ENCODE measurements at places on chromosomes 2 and 18.

- no peak for DNase-seq
These were observed 245.3 kb downstream of the STK39 start for GRCh38 chr2:168002021-168002553.

GRCh38 chr2:172571245-172571644 is 15.4 kb downstream of the PDK1 start:
- DNase-seq, result no peak

DNA sequence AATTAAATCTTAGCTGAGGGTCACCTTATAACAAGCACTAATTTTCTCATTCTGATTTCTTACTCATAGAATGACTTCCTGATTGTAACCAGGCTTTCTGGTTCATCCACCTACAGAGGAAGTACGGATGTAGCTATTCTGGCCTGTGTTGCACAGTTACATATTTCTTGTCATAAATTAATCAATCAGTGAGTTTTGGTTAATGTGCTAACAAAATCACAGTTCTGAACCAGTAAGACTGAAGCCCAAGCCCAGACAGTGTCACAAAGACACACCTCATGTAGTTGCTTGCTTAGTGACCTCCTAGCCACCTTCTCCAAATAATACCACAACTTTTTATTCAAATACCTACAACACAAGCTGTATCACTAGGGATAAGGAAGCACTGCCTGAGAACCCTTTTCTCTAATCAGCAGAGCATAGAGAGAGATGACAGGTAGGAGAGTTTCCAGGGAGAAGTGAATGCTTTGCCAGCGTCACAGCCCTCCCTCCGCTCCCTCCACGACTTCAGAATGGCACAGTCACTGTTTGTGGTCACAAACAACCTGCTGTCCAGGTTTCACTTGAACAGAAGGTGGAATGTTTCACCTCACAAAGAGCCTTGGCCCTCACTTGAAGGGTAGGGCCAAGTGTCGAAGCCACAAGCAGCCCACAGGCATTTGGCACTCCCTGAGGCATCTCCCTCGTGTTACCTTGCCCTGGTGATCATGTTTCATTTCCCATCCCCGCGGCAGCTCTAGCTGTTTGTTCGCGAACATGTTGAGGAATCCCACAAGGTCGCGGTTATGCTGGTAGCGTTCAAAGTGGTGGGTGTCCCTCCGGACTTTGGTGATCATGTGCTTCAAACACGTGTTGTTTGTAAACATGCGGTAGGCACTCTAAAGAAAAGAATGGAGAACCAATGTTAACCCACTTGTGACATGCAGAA is 120.8 kb upstream of the STK17B start:
- no peak for DNase-seq

GRCh38 chr18:36066686-36067054 is 689 bp downstream of the RPRD1A start:
- DNase-seq, result no peak

DNA sequence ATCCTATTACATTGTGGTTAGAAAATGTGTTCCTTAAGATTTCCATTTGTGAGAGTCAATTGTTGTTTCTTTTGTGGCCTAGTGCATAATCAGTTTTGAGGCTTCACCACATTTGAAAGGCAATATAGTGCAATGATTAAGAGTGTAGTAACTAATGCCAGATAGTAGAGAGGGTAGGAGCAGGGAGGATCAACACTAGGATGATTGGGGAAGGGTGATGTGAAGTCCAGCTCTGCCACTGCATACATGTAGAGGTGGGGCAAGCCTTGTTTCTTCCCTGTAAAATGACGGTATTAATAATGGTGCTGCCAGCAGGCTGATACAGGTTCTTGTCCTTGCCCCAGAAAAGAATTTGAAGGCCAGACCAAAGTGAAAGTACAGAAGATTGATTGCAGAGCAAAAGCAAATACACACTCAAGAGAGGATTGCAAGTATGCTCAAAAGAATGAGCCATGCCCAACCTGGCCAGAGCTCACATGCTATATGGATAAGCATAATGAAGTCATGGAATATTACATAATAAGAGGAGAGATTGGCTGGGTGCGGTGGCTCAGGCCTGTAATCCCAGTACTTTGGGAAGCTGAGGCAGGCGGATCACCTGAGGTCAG is 8.0 kb downstream of the SP100 start:
- no peak for DNase-seq

GRCh38 chr2:211159972-211160371 is 603.6 kb downstream of the CPS1 start:
- DNase-seq, result no peak

- DNase-seq, result no peak
These were observed 17.5 kb downstream of the YPEL5 start for GRCh38 chr2:30164131-30164925.

GRCh38 chr2:144430722-144431391 is 89.1 kb downstream of the ZEB2 start:
- no peak for DNase-seq

GRCh38 chr18:37440206-37440605 is 125.4 kb downstream of the CELF4 start:
- no peak for DNase-seq

GRCh38 chr2:232898592-232899543 is 28.8 kb downstream of the SNORC start:
- DNase-seq, result no peak

GRCh38 chr2:138090330-138090729 is 126.1 kb downstream of the HNMT start:
- no peak for DNase-seq

- no peak for DNase-seq
These were observed 97.7 kb upstream of the CTDP1 start for GRCh38 chr18:79581911-79582310.

DNA sequence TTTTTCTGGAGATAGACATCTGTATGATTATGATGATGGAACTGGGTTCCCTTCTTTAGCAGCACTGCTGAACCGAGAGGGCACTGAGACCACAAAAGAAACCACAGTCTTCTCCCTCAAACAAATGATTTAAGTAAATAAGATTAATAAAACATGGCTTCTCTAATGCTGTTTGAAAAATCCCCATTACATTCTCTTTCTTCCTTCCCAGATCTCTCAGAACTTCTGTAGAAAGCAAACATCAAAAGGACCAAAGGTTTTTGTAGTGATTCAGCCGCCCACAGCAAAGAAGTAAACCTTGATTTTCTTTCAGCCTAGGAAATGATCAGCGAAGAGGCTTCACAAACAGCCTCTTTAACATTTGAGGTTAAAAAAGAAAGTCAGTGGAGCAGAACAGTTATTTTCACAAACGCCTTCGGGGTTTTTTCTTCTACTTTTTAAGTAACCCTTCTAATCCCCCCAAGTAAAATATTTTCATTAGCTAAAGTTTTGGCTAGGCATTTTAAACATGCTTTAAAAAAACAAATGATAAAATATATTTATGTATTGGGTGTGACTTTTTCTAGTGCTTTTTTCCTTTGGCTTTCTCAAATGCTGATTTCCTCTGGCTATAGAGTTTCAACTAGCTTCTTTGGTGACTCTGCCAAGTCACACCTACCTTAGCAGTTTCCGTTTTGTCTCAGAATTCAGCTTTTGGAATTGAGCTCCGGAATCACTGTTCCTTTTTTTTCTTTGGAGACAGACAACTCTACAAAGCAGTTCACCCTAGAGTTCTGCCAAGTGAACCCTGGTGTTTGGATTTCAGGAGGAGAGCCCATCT is 89.6 kb downstream of the UPP2 start:
- no peak for DNase-seq

GRCh38 chr2:222480497-222480896 is 56.2 kb downstream of the SGPP2 start:
- no peak for DNase-seq

DNA sequence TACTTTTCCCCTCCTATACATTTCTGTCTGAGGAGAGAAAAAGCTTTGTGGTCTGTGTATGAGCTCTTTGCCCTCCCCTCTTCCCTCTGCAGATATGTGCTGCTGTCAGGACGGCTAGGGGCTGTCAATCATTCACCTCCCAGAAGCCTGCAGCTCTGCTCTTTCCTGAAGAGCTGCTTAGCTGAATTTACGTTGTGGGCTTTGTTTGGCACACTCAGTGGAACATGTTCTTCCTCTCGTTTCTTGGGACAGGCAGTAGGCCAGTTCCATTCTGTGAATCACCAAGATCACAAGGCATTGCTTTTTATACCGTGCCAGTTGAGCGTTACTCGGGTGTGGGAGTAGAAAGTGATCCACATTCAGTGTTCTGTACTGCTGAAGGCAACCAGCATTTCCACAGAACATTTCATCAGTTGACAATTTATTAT is 136.7 kb downstream of the LAMA3 start:
- DNase-seq, result no peak

DNA sequence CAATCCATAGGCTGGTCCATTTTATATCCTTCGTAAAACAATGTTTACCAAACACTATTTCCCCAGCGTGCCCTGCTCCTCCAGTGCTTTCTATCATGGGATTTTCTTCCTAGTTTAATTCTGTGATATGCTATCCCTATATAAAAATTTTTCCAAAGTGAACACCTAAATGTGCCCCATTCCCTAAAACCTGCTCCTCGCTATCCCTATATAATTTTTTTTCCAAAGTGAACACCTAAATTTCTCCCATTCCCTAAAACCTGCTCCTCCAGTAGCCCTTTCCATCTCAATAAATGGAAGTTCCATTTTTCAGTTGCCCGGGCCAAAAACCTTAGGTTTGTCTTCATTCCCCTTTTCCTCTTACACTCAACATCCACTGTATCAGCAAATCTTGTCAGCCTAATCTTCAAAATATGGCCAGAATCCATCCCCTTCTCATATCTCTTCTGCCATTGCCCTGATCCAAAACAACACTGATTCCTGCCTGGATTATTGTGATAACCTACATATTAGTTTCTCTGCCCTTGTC is 26.1 kb downstream of the APOB start:
- DNase-seq, result no peak

- no peak for DNase-seq
These were observed 8.5 kb upstream of the CXCR4 start for GRCh38 chr2:136126421-136126926.

- DNase-seq, result no peak
These were observed 400.3 kb downstream of the NCKAP5 start for GRCh38 chr2:133167990-133168389.

DNA sequence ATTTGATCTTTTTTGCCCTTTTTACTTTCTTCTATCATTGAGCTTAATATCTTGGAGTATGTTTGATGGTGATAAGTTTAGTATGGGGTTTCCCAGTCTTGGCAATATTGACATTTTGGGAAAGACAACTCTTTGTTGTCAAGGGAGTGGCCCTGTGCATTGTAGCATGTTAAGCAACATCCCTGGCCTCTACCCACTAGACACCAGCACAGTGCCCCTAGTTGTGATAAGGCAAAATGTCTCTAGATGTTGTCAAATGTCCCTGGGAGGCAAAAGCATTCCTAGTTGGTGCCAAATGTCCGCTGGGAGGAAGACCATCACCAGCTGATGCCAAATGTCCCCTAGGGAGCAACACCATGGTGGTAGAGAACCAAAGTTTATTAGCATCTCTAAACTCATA is 28.2 kb downstream of the GULP1 start:
- no peak for DNase-seq

DNA sequence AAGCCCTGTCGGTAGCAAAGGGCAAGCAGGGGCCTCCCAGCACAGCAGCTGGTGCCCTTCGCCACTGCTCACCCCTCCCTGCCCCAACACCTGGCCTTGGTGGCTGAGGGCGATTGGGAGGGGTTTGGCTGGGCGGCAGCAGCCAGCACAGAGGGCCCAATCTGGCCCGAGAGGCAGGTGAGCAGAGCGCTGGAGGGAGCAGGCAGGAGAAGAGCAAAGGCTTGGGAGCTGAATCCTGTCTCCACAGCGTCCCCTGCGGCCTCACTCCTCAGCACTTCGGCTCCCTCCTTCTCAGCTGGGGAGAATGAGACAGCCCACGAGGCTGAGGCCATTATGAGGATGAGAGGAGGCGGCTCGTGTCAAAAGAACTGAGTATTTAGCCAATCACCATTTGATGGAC is 74.9 kb upstream of the TAF1B start:
- DNase-seq, result no peak

DNA sequence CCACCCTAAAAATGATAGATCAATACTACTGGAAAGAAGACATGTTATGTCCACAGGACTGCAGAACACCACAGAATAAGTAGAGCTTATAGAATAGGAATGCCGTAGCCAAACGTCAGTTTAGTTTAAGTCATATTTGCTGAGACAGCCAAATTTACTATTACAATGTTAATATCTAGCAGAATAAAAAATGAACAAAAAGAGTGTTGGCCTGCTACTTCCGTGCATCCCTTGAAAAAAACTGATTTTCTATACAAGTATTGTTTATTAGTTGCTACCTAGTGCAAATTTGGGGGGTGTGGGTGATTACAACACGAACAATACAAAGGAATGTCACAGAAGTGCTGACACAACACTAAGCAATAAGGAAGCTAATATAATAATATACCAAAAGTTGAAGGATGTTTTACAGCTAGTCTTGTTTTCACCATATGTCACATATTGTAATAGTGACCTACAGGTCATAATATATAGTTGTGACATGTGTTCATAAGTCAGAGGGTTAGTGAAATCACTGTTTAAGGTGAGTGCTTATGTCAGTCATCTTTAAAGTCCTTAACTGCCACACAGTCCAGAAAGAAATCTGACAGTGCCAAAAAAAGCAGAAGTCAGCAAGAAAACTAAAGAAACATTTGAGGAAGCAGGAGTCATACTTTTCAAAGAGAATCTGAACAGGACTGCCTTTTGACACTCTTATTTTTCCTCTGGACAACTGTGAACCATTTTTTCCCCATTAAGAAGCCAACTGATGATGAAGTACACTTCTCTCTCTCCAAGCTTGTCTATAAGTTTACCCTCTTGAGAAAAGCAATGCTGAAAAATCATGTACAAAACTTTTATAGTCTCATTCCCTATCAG is 376.4 kb downstream of the ZEB2 start:
- no peak for DNase-seq

GRCh38 chr18:77870199-77870598 is 620.6 kb downstream of the GALR1 start:
- no peak for DNase-seq

DNA sequence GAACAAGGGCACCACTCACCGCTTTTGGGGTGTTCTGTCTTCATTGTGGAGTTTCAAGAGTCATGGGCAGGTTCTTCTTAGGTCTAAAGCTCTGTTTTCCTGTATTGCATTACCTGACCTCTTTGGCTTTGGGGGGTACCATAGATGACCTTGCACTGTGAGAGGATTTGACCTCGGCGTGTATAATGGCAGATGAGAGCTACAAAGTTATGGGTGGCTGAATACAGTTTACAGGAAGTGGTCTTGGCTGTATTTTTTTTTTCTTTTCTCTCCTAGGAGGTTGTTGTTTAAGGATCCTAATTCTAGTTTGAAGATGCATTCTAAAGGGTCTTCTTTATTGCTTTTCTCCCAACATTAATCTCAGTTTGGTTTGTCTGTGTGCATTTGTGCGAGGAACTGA is 11.5 kb downstream of the GAL3ST2 start:
- DNase-seq, result no peak

DNA sequence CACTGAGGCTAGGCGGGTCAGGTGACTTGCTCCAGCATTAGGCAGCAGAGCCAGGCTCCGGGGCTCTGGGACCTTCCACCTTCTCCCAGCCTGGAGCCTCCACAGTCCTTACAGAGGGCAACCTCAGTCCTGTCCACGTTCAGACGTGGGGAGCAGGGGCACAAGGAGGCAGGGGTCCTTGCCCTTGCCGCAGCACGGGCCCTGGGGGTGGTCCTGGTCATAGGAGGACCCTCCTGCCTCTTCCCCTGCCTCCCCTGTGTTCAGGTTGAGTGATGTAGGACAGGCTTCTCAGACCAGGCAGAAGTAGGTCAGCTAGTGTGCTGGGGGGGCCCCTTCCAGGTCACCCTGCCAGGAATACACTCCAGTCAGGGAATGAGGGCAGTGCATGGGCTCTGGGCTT is 5.4 kb upstream of the ARHGEF4 start:
- DNase-seq, result no peak

Data from stimulated activated CD8-positive, alpha-beta memory T cell treated with anti-CD3 and anti-CD28 coated beads, Interleukin-2, amount 100 ng/mL, for 1 hour (primary cell).